GM12878 (cell line): ENCODE measurements at places on chromosomes 5 and 9. TPM values are rescaled to one million over a fixed set of nuclear protein-coding genes. Genes with fewer than 3 reads are reported as not detected.

The OBP2B gene
- not detected in 2 replicates for total RNA-seq

The C5orf52 gene
- not detected in 2 replicates for total RNA-seq

DNA sequence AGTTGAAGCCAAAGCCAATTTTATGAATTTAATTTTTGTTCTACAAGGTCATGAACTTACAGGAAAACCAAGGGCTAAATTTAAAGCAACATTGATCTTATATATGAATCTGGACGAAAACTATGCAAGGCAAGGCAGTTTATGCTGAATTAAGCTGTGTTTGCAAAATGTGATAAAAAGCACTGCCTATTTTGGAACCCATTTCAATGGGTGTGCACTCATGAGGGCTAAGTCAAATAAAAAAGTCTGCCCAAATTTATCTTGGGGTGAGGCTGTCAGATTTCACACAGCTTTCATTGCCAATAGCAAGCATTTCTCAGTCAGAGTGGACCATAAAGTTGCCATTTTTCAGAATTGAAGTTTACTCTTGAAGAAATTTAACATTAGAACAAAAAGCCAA is 199.9 kb downstream of the LURAP1L start:
- no peak overlapping the region for H3K27ac ChIP-seq
- no peaks in the 10 kb centered on the region for H3K4me1 ChIP-seq
- no peak overlapping the region for H3K4me3 ChIP-seq
- no peaks in the 10 kb centered on the region for H3K36me3 ChIP-seq
- H3K27me3 ChIP-seq = no peaks in the 10 kb centered on the region

DNA sequence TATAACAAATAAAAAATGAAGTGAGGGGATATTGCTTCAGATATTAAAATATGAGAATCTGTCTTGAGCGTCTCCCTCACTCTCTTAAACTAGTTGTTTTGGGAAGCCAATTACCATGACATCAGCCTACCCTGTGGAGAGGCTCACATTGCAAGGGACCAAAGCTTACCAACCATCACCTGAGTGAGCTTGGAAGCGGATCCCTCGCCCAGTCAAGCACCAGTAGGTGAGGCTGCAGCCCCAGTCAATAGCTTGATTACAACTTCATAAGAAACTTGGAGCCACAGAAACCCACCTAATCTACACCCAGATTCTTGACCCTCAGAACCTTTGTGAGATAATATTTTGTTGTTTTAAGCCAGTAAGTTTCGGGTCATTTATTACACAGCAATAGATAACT is 206.2 kb downstream of the CEMIP2 start:
- no peaks in the 10 kb centered on the region for H3K4me1 ChIP-seq
- no peak for DNase-seq
- H3K27me3 ChIP-seq = no peaks in the 10 kb centered on the region; the same call in 1 of the 2 replicates

DNA sequence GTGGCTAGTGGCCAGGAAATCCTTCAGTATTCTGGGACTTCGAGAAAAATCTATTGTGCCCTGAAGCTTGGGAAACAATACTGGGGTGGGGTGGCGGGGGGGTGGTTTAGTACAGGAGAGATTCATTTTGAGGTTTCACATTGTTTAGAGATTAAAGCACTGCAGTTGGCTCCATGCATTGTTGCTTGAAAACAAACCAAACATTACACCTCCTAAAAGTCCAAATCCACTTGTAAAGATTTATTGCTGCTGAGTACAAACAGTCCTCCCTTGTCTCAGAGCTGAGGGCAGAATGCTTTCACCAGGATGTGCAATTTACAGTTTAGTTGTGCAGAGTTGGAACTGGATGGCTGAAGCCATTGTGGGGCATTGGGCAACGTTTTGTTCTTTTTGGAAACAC is 49.4 kb downstream of the GGTA1 start:
- no peak for DNase-seq
- H3K4me1 ChIP-seq = no peaks in the 10 kb centered on the region; the same call in 1 of the 2 replicates
- no peaks in the 10 kb centered on the region for H3K27me3 ChIP-seq

DNA sequence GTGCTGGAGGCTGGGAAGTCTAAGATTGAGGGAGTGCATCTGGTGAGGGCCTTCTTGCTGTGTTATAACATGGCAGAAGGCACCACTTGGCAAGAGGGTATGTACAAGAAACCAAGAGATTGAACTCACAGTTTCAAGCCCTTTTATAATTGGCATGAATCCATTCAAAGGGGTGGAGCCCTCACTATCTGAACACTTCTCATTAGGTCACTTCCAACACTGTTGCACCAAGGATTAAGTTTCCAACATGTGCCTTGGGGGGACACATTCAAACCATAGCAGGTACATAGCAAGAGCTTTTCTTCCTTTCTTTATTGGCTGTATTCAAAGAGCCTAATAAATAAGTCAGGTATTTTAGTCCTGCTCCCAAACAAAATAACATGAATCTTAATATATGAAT is 62.7 kb downstream of the PRELID2 start:
- DNase-seq = no peak
- no peaks in the 10 kb centered on the region for H3K27me3 ChIP-seq
- H3K27ac ChIP-seq = no peak overlapping the region
- H3K4me1 ChIP-seq = no peaks in the 10 kb centered on the region
- no peak overlapping the region for H3K4me3 ChIP-seq
- no peaks in the 10 kb centered on the region for H3K36me3 ChIP-seq
